Stimulated activated CD8-positive, alpha-beta memory T cell treated with anti-CD3 and anti-CD28 coated beads, Interleukin-15, amount 100 ng/mL, for 24 hours (primary cell): ENCODE measurements at places on chromosomes 3 and 15.

DNA sequence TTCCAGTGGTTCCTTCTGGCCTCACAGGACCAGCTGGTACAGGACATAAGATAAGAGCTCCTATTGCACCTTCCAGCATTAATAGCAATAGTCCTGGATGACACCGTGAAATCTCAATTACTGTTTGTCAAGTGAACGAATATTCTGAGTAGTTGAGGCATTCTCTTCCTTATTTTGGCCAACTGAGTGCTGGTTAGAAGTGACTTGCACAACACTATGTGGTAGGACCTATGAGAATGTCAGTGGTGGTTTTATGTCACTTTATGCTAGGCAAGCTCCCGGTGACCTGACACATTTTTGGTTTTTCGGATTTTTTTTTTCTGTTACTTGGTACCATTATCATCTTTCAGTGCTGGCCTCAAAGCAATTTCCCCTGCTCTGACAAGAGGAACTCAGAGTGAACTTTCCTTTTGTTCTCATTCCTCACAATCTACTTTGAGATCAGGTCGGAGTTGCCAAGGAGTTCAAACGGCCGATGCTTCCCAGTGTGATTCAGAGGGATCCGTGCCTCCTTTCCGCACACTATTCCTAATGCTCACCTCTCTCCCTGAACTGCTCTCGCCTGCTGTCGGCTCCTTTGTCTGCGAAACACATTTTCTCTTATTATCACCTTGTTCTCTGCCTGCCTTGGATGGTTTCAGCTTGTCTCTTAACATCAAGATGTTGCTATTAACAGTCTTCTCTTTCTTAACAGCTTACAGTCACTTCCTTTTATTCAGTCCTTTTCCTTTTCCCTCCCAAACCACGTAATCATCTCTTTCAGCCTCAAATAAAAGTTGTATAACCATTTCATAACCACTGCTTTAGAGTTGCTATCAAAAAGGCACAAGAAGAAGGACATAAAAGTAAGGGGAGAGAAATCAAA lies 35.8 kb downstream of the QTRT2 start:
- DNase-seq, result no peak

GRCh38 chr3:129084501-129084900 lies 23.9 kb downstream of the GP9 start:
- DNase-seq, result no peak

DNA sequence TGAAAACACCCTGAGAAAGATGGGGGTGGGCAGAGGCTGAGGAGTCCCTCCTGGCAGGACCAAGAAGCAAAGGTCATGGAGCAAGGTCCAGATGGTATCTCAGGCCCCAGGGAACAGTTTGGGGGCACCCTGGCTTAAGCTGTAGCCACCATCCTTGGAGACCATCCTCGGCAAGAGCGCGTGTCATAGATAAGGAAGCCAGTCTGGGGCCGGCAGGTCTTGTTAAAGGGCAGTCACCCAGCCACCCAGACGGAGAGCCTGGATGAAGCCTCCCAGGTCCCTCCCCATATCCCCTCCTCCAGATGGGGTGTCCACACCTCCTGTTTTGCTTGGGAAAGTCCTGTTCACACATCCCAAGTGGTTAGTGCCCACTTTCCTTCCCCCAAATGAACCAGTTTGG lies 191.1 kb downstream of the KLF13 start:
- DNase-seq, result no peak

- DNase-seq, result no peak
These were observed 42.2 kb downstream of the ILDR1 start for GRCh38 chr3:121979734-121980449.

DNA sequence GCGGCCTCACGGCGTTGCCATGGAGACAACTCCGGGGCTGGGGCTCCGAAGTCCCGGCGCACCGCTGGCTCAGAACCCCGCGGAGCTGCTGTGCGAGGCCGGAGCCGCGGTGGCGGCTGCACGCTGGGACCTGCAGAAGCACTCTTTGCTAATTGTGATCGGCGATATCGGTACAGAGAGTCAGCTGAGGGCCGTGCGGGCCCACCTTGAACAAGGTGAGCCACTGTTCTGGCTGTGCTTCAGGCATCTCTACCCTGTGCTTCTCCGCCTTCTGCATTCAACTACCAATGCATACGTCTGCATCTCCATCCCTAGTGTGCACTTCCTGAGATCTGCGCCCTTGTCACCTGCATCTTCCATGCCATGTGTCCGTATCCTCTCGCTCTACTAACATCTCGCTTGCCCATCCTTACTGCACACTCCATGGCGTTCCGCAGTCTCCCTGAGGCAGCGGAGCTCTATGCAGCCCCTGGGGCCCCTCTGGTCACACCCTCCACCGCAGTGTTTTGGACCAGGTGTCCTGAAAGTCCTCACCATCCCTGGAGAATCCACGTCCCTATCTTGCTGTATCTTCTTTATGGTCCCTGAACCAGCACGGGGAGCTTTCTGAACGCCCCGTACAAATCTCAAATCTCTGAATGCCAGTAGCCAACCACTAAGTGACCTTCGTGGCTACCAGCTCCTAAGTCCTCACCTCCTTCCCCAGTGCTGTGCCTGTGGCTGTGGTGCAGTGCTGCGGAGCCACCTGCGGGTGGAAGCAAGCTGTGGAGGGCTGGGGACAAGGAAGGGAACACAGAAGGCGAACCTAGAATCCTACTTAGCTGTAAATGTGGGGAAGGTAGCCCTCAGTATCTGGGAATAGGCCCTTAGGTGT lies 6.2 kb upstream of the MAP1A start:
- DNase-seq, result no peak

DNA sequence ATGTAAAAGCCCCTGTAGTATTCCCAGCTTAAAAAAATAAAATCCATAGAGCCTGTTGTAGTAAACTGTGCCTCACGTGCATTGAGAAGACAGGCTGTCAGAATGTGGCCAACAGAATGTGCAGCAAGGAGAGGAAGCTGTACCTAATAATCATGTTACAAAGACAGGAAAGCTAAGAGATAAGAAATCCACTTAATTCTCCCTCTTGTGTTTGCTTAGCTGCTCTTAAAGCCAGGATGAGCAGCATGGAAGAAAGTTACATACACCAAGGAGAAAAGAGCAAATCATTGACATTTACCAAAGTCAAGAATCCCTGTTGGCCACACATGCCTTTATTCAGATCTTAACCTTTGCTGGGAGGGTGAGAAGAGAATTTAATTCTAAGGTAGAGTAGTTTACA lies 85.9 kb downstream of the TNIK start:
- no peak for DNase-seq

- no peak for DNase-seq
These were observed 216.0 kb downstream of the DIPK2A start for GRCh38 chr3:144187531-144188210.

DNA sequence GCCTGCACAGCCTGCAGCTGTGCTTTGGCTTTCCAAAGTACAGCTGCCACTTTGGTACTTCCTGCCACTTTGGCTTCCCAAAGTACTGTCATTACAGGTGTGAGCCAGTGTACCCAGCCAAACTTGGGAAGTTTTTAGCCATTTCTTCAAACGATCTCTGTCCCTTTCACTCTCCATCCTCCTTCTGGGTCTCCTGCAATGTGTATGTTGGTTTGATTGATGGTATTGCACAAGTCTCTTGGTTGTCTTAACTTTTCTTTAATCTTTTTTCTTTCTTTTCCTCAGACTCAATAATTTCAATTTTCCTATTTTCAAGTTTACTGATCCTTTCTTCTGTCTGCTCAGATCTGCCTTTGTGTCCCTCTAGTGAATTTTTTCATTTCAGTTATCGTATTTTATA lies 99.3 kb upstream of the CFAP20DC start:
- DNase-seq, result no peak

DNA sequence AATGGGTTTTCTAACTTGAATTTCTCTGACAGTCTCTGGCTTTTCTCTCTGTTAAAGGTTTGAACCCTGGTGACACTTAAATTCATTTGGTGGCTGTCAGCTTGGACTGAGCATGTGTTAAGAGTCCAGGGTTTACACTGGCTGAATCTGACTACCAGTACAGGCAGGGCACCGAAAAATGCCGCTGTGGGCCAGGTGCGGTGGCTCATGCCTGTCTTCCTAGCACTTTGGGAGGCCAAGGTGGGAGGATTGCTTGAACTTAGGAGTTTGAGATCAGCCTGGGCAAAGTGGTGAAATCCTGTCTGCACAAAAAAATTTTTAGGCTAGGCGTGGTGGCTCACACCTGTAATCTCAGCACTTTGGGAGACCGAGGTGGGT lies 1.8 kb downstream of the MANF start:
- no peak for DNase-seq

GRCh38 chr3:180802837-180803236 lies 109.6 kb upstream of the FXR1 start:
- DNase-seq, result no peak

DNA sequence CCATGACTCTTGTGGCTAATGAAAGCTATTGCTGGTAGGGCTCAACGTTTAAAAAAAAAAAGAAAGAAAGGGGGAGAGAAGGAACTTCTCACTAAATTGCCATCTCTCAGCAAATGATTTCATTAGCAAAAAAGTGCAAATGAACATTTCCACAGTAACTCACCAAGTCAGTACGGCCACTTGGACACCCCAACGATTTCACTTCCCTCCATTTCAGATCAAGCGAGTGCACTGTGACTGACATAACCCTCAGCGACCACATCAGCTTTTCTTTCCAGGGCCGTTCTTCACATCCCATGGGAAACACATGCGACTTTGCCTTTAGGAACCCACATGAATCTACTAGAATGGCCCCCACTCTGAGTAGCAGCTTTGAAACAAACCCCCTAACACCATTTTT lies 71.6 kb downstream of the OSBPL10 start:
- no peak for DNase-seq

GRCh38 chr3:107904536-107905066 lies 186.2 kb downstream of the CD47 start:
- no peak for DNase-seq

DNA sequence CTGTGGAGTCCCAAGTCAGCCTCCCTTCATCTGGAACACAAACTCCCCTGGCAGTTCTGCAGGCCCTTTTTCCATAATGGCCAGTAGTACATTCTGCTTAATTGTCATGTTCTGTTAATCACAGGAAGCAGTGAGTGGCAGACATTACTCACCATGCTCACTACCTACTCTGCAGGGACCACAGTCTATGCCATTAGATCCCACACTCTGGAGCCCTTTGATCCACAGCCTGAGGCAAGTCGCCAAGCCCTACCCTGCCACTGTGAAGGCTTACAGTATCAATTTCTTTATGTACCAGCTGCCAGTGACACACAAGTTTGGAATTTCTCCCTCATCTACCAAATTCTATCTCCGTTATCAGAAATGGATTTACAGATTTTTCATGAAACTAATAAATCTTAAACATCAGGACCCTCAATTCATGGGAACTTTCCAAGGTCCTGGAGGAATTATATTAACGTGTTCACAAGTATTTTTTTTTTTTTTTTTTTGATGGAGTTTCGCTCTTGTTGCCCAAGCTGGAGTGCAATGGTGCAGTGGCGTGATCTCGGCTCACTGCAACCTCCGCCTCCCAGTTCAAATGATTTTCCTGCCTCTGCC lies 20.6 kb upstream of the WWTR1 start:
- DNase-seq, result no peak

DNA sequence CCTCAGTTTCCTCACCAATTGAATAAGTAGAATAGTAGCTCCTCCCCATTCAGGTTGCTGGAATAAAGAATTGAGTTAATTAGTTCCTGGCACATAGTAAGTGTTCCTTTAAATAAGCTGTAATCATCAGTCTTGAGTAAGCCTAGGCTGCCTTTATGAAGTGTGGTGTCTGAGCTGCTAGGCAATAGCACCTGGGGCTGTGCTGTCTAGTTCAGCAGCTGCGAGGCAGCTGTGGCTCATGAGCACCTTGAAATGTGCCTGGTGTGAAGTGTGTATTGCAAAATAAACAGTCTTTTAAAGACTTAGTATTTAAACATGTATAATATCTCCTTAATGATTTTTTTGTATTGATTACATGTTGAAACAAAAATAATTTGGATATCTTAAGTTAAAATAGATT lies 77.6 kb downstream of the TOP2B start:
- no peak for DNase-seq

DNA sequence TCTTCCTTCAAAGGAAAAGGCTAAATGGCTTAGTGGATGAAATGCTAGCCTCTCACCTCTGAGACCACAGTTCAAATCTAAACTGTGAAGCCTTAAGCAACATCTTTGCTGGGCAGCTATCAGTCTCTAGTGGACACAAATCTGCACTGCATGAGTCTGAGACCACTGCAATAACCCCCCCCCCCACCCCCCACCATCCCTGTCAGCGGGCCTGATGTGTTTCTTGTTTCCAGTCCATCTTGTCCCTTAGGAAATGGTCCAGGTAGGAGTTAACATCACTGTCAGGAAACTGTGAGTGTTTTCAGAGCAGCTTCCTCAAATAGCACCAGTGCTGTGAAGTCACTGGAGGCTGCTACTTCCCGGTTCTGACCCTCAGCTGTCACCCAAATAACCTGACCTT lies 140.6 kb upstream of the TMCO5A start:
- no peak for DNase-seq

GRCh38 chr3:2526926-2527325 lies 428.3 kb downstream of the CNTN4 start:
- DNase-seq, result no peak

DNA sequence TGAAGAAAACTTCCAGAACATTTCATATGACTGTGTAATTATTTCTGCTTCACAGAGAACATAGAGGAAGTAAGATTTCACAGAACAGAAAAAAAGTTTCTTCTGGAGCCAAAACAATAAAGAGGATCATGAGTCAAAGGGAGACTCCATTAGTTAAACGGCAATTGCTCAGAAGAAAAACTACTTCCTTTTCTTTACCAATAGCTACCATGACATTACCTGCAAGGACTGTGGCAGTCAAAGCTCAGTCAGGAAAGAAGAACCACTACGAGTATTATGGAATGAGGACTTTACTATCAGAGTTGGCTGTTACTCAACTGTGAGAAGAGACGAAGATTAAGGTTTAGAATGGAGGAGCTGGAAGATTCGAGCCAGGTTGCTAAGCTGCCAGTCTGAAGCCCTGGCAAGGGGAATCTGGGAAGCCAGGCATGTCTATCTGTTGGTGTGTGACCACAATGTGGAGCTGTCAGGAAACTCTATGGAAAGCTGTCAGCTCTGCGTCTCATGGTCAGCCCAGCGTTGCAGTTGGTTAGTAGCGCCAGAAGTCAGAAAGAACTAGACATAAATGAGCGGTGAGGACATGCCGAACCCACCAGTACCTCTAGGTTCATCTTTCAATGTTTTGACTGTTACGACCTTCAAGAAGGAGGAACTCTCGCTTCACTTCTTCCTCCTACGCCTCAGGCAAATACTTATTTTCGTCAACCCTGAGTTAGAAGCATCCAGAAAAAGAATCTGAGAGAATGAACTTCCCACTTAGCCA lies 604.3 kb downstream of the FGF12 start:
- no peak for DNase-seq

- DNase-seq, result no peak
These were observed 178.8 kb downstream of the POTEB3 start for GRCh38 chr15:21261396-21261964.

- no peak for DNase-seq
These were observed 62.9 kb upstream of the GCNT3 start for GRCh38 chr15:59548501-59549226.

DNA sequence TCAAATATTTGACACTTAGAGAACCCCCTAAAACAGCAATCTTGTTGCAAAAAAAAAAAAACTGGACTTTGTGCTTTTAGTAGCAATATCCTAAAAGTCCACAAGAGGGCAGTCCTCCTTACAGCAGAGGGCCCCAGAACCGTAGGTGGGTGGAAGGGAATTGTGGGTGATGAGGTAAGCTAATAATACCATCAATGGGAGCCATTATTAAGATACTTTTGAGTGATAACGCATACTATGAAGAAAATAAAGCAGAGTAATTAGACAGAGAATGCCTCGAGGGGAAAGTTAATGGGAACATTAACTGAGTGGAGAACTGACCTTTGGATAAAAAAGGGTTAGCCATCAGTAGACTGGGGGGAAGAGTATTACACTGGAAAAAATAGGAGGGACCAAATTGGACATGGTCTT lies 229.9 kb downstream of the THRB start:
- no peak for DNase-seq

GRCh38 chr3:57110798-57111197 lies 50.3 kb downstream of the SPATA12 start:
- DNase-seq, result no peak
